ENCODE measurements at places on chromosomes 4 and X. TPM values are rescaled to one million over a fixed set of nuclear protein-coding genes. Genes with fewer than 3 reads are reported as not detected.

The CRMP1 gene
- total RNA-seq: 2.5 TPM

GRCh38 chr4:29047341-29048041 lies 1672.7 kb upstream of the PCDH7 start:
- DNase-seq: no peak

DNA sequence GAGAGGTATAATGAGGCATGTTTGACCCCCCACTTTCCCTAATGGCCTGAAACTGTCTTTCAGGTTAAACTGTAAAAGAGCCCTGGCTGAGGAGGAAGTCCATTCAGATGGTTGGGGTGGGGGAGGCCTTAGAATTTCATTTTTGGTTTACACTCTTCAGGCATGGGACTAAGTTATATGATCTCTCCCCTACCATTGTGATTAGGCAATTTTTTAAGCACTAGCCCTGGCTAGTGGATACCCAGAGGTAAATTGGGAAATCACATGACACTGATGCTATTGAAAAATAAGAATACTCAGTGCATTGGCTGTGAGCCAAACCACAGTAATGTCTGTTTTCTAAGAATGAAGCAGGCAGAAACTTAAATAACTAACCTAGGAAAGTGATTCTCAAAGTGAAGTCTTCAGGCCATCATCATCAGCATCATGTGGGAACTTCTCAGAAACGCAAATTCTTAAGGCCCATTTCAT lies 149.7 kb downstream of the RRAGB start:
- no peak for DNase-seq

- no peak for DNase-seq
Measured at GRCh38 chrX:144798972-144799371, 448.3 kb upstream of the SPANXN1 start.

- DNase-seq: no peak
Measured at GRCh38 chr4:20638825-20639224, 61.4 kb upstream of the PACRGL start.

All from upper lobe of left lung (tissue), 6 donors.